Tibial nerve (tissue), 4 donors: ENCODE measurements at places on chromosomes 7 and 10.

- no peak for DNase-seq
These were observed 64.9 kb downstream of the PRKG1 start for GRCh38 chr10:51139176-51139575.

DNA sequence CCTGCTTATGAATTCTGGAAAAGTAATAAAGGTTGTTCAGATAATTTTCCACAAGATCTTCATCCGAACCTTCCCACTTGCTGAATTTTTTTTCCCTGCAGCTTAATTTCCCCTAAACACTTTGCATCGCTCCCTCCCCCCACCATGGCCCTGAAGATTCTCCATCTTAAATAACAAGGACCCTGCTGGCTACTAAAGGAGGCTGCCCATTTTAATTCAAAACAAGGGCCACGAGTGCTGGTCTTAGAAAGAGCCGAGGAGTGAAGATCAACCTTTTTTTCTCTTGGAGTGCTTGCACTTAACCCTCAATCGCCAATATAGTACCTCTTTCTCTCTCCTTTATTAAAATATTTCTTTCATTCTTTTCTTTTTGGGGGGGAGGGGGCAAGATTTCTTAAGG, 9.2 kb upstream of the SP8 start:
- DNase-seq, result no peak

GRCh38 chr10:3477683-3478082, 305.1 kb upstream of the PITRM1 start:
- DNase-seq, result no peak

DNA sequence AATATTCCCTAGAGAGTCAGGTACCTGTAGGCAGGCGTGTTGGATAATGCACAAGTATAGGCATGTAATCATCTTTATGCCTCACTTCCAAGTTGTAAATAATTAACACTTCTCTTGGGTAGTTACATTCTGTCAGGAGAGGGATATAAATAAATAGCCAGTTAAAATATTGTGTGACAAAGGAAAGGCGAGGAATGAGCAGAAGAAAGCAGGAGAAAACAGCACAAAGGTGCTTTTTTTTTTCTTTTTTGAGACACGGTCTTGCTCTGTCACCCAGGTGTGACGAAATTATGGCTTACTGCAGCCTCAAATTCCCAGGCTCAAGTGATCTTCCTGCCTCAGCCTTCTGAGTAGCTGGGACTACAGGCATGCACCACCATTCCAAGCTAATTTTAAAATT, 99.2 kb upstream of the LYZL2 start:
- no peak for DNase-seq

GRCh38 chr10:82462910-82463551, 588.0 kb downstream of the NRG3 start:
- no peak for DNase-seq
